ENCODE measurements at places on chromosomes 13 and 19. TPM values are rescaled to one million over a fixed set of nuclear protein-coding genes. Genes with fewer than 3 reads are reported as not detected.

- H3K36me3 ChIP-seq = no peaks in the 10 kb centered on the region
- H3K4me3 ChIP-seq = no peak overlapping the region
- H3K4me1 ChIP-seq = peaks cover 10% of the 10 kb centered on the region
- H3K27me3 ChIP-seq = no peaks in the 10 kb centered on the region
- no peak for DNase-seq
- no peak overlapping the region for H3K27ac ChIP-seq
These were observed 75.1 kb upstream of the TSC22D1 start for GRCh38 chr13:44651209-44651608.

GRCh38 chr19:10195199-10195519 is 406 bp upstream of the DNMT1 start:
- peaks cover 5% of the 10 kb centered on the region for H3K4me1 ChIP-seq
- peak overlapping the region; percentile 81 for H3K4me3 ChIP-seq
- H3K27me3 ChIP-seq = no peaks in the 10 kb centered on the region
- peaks cover under 1% of the 10 kb centered on the region for H3K36me3 ChIP-seq
- H3K27ac ChIP-seq = peak overlapping the region; percentile 11

KIR3DL1 gene
- polyA plus RNA-seq = not detected

DNA sequence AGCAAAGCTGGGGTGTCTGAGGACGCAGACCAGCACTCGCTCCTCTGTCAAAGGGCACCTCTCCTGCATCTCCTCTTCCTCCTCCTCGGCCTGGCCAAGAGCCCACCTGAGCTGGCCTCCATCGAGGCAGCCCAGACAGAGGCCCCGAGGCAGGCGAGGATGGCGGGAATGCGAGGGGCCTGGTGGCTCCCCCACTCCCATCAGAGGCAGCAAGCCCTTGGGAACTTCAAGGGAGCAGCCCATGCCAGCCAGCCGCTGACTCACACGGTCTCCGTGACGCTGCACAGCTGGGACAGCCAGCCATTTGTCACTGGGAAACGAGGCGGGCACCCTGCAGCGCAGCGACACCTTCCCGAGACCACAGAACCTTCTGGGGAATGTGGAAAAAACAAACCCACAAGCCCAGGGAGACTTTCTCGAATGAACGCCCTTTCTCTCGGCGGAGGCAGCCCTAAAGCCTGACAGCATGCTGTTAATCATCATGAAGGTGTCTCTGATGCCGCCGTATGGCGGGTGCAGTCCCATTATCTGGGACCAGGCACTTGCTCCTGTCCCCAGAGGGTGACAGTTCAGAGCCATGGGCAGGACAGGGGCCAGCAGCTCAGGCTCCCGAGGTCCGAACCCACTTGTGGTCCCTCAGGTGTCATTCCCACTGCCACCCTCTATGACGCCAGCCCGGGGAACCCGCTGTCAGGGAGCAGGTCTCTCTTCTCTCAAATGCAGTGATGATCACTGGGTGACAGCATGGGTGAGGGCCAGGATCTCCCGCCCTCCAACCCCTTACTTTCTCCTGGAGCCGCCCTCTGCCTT is 53.0 kb downstream of the PEPD start:
- H3K36me3 ChIP-seq = no peaks in the 10 kb centered on the region
- no peak overlapping the region for H3K27ac ChIP-seq
- peak; percentile 56 for DNase-seq
- H3K4me3 ChIP-seq = no peak overlapping the region
- peaks cover 7% of the 10 kb centered on the region for H3K4me1 ChIP-seq
- no peaks in the 10 kb centered on the region for H3K27me3 ChIP-seq

SYDE1 gene
- polyA plus RNA-seq = 64.9 TPM
